Right ventricle myocardium inferior (tissue), 1 donor: ENCODE measurements at places on chromosomes 12 and 14. TPM values are rescaled to one million over a fixed set of nuclear protein-coding genes. Genes with fewer than 3 reads are reported as not detected.

Gene KCNJ8
- total RNA-seq = 57.0 TPM

Gene CARMIL3
- total RNA-seq = 0.08 TPM

Gene PDE3A
- 152 TPM for total RNA-seq

Gene TAS2R43
- total RNA-seq = not detected

Gene RPL10L
- total RNA-seq = not detected

Gene MAP1LC3B2
- total RNA-seq = 3.5 TPM

Gene KRT71
- total RNA-seq = not detected

Gene NGB
- not detected for total RNA-seq

Gene C12orf56
- not detected for total RNA-seq

Gene CCDC184
- total RNA-seq = 1.0 TPM

Gene FZD10
- total RNA-seq = not detected

Gene SMCO2
- total RNA-seq = not detected

Gene P2RX4
- 4.7 TPM for total RNA-seq

Gene IL31
- total RNA-seq = not detected

Gene HOTAIR
- total RNA-seq = not detected

Gene KRT73
- total RNA-seq = not detected

Gene POU6F1
- 8.6 TPM for total RNA-seq

Gene TMEM253
- 0.41 TPM for total RNA-seq

Gene ERBB3
- 2.8 TPM for total RNA-seq

Gene P3H3
- 10.3 TPM for total RNA-seq

Gene CD4
- total RNA-seq = 13.4 TPM

Gene DNAH10
- 0.22 TPM for total RNA-seq

Gene RDH5
- total RNA-seq = 12.9 TPM

Gene NTS
- not detected for total RNA-seq

Gene SLC35F4
- total RNA-seq = not detected

Gene MGP
- total RNA-seq = 369 TPM

Gene PLA2G1B
- not detected for total RNA-seq

Gene CLEC2D
- total RNA-seq = 3.0 TPM

Gene HELB
- total RNA-seq = 0.89 TPM

Gene TNFRSF1A
- total RNA-seq = 59.8 TPM

Gene TMBIM6
- 275 TPM for total RNA-seq

Gene RGS6
- total RNA-seq = 23.3 TPM

Gene SNAPC1
- 11.8 TPM for total RNA-seq

Gene SLC22A17
- total RNA-seq = 10.1 TPM

Gene CMTM5
- 0.92 TPM for total RNA-seq

Gene KLRK1
- 1.2 TPM for total RNA-seq

Gene A2ML1
- not detected for total RNA-seq

Gene KRT3
- not detected for total RNA-seq

Gene KRT8
- 117 TPM for total RNA-seq

Gene WNK1
- 284 TPM for total RNA-seq

Gene TNS2
- total RNA-seq = 122 TPM

Gene KRT79
- not detected for total RNA-seq

Gene CSRP2
- total RNA-seq = 55.8 TPM
